ENCODE measurements at places on chromosomes 2 and 18.

GRCh38 chr2:27115519-27115918 is 3.4 kb downstream of the CGREF1 start:
- DNase-seq, result no peak

DNA sequence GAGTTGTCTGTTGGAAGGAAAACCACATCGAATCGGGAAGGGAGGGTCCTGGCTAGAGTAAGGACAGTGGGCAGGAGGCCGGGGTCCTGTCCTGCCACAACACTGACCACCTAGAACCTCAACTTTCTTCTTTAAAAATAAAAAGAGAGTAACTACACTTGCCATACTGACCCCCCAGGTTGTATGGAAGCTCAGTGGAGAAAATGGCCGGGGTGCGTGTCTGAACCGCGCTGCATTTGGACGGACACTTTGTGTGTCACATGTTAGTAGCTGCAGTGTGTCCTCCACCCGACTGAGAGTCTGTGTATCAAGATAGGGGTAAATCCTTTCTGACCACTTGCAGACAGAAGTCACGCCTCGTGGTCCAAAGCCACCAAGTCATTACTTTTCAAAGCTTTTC is 87.0 kb downstream of the GBX2 start:
- DNase-seq, result no peak

- no peak for DNase-seq
Measured at GRCh38 chr18:731185-731584, 18.8 kb upstream of the ENOSF1 start.

DNA sequence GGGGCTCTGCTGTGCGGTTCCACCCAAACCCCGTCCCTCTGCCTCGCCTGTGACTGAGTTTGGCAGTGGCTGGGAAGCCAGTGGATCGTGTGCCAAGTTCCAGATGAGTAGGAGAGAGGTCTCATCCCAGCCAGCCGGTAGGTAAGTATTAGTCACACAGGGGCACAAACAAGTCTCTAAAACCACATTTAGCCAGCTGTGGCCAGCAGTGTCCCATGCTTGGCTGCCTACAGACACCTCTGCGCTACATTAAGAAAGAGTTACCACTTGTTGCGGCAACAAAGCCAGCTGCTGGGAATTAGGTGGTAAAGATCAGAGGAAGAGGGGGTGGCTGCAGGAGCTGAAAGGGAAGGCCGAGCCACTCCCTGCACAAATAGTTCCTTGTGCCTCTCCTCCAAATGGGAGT is 81.2 kb downstream of the GATA6 start:
- DNase-seq, result no peak

DNA sequence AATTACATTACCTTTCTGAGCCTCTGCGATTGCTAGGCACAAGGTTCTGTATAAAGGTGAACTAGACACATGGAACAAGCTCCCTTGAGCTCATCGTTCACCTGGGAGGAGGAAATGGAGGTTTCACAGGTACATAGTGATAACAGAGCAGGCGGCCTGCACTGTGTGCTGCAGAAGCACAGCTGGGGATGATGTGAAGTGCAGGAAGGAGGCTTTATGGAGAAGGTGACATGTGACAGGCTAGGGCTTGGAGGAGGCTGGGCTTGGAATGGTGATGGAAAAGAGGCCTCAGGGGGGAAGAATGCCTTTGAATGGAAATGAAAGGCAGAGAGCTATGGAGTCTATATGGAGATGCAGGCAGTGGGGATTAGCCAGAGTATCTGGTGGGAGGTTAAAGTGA is 22.9 kb downstream of the MARCHF4 start:
- DNase-seq, result no peak

GRCh38 chr2:25029183-25029554 is 12.7 kb upstream of the EFR3B start:
- no peak for DNase-seq

- DNase-seq, result no peak
Measured at GRCh38 chr2:88090446-88091283, 23.0 kb downstream of the SMYD1 start.

GRCh38 chr2:30984148-30984547 is 154.1 kb downstream of the GALNT14 start:
- no peak for DNase-seq

- DNase-seq, result no peak
Measured at GRCh38 chr18:38759457-38759856, 1193.9 kb upstream of the CELF4 start.
